ENCODE measurements at places on chromosomes 7 and 10.

- no peak for DNase-seq
Measured at GRCh38 chr7:92325173-92325572, 79.4 kb downstream of the ANKIB1 start.

- DNase-seq, result no peak
Measured at GRCh38 chr10:80156216-80156615, 23.7 kb downstream of the PLAC9 start.

GRCh38 chr7:79462390-79462789 lies 8.9 kb upstream of the MAGI2 start:
- no peak for DNase-seq

DNA sequence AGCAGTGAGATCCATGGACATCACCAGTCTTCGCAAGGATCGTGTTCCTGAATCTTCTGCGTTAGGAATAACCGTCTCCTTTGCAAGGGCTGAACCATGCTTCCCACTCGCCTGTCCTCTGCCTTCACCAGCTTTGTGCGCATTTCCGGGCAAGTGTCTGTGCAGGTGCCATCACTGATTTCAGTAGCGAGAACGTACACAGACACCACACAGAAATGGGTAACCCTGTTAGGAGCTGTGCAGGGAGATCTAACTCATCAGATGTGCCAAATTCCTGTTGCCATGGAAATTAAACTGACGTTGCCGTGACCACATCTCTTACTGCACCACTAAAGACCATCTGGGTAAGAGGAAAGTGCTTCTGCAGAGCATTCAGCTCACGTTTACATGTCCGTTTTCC lies 146.3 kb downstream of the DIP2C start:
- no peak for DNase-seq

DNA sequence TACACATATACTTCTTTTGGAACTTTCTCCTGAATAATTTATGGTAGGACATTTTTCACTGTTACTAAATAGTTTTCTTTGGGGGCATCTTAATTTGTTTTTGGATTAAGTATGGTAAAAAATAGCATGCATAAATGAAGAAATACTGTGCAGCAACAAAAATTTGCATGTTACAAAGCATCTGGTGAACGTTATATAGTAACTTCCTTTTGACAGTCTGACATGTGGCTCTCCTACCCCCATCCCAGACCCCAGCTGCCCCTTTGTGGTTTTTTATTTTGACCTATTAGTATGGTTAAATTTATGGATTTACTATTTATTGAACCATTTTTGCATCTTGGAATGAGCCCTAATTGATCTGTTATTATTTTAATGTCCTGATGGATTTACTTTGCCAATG lies 9.9 kb downstream of the TASOR2 start:
- no peak for DNase-seq

- no peak for DNase-seq
Measured at GRCh38 chr7:1260244-1260635, 27.6 kb downstream of the UNCX start.

GRCh38 chr7:134443396-134444070 lies 15.4 kb downstream of the AKR1B1 start:
- DNase-seq, result peak; percentile 18

- no peak for DNase-seq
Measured at GRCh38 chr7:92782236-92782635, 54.1 kb downstream of the CDK6 start.

DNA sequence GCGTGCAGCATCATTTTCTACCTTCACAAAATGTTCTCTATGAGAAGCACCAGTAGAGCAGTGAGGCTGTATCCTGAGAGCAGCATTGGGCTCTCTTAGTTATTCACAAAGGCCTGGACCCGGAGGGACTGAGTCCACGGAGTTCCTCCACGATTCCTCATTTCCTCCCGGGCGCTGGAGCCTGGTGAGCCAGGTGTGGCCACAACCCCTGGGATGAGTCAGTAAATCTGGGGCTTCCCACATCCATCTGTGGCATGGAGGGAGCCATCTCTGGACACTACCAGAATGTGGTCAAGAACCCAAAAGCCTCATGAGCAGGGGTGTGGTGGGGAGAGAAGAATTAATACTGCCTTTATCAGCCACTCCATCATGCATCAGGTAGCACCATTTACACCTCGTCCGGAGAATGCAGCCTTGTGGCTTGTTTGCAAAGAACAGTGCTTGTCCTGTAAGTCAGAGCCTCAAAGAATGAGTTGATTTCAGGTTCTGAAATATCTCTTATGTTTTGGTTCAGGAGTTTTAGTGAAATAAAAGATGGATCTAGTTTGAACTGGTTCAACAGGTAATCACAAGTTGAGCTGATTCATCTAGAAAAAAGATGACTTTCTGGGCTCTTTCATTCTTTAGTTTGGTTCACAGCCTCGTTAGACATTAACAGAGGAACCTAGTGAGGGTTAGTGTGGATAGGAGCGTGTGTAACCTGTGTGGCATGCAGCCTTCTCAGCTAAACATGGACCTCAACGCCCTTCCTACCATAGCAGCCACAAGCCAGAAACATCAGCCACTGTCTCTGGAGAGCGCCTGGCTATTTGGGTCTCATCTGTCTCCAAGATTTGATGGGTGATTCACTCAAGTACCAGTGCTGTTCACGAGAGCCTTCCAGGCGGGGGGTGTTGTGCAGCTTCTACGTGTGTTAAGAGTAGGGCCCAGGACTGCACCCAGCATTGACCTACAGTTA lies 95.2 kb downstream of the WDR37 start:
- peak; percentile 28 for DNase-seq

GRCh38 chr10:97502916-97503315 lies 4.2 kb downstream of the UBTD1 start:
- DNase-seq, result peak; percentile 21

DNA sequence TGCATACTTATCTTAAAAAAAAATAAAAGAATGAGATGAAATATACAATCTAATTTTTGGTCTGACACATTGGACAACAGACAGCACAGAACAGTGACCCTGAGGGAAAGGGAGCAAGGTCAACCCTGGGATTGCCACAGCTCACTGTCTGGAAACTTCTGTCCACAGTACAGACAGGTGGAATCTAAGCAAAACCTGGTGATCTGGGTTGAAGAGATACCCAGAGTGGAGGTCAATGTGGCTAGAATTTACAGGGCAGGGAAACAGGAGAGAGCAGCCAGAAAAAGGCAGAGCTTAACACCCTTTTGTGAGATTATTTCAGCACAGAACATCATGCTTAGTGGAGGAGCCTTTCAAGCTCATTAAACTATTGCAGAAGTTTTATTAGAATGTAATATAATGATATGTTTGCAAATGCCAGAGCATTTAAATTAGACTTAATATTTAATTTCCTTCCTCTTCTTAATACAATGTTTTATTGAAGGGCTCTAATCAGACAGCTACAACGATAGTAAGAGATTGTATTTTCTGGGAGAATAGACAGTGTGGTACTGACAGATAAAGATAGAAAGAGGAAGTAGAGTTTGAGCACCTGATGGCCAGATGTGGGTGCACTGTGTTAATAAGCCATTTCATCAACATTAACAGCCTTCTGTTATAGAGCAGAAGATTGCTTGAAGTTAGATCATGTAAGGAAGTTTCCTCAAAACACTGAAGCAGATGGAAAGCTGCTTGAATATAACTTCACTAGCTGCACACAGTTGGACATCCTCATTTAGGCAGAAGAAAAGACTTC lies 309.4 kb downstream of the HGF start:
- DNase-seq, result no peak

Data from right atrium auricular region (tissue), 2 donors.